ENCODE measurements at places on chromosomes 2 and 18.

DNA sequence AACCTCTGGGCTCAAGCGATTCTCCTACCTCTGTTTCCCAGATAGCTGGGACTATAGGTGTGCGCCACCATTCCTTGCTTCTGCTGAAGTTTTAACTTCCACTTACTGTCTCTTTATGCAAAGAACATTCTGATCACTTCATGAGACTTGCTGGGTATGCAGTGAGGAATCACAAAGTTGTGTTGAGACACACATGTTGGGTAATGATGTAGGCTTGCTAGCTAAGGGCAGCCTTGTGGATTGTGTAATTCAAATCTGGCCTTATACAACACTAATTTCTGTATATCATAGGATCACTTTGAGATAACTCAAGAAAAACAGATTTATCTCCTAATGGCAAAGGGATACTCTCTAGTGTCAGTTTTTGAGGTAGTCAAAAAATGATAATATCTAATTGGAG lies 24.2 kb downstream of the XRCC5 start:
- peak; percentile 61 for DNase-seq

DNA sequence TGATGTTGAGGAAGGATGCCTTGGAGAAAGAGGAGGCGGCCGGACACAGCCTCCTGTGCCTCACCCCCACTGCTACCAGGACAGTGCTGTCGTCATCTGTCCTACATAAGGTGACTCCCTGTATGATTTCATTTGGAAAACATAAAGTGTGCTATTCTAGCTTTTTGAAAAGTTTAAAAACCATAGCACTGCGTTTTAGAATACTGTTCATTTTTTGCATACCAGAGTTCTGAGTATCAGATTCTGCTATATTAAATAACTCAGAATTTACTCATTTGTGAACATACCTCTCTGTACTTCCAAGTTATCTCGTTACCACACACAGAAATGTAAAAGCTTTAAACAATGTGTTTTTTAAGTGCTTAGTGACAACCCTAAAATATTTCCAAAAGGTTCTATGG lies 302.9 kb downstream of the LRRTM1 start:
- DNase-seq = peak; percentile 10

DNA sequence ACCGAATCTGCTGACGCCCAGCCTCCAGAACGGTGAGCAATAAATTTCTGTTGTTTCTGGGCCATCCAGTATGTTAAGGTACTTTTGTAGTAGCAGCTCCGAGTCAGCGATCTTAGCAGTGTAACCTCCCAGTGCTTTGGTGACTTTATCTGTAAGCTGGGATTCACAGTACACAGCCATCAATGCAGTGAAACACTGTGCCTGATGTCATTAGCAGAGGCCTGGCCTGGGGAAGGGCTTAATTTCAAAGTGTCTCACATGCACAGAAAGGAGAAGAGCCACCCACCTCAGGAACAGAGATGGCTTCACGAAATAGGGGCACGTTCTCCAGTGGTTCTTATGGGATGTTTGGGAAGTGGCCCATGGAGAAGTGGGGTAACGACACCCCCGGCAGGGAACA lies 281.2 kb downstream of the PHLPP1 start:
- DNase-seq = no peak

GRCh38 chr2:86697551-86698104 lies 22.5 kb upstream of the RMND5A start:
- no peak for DNase-seq

DNA sequence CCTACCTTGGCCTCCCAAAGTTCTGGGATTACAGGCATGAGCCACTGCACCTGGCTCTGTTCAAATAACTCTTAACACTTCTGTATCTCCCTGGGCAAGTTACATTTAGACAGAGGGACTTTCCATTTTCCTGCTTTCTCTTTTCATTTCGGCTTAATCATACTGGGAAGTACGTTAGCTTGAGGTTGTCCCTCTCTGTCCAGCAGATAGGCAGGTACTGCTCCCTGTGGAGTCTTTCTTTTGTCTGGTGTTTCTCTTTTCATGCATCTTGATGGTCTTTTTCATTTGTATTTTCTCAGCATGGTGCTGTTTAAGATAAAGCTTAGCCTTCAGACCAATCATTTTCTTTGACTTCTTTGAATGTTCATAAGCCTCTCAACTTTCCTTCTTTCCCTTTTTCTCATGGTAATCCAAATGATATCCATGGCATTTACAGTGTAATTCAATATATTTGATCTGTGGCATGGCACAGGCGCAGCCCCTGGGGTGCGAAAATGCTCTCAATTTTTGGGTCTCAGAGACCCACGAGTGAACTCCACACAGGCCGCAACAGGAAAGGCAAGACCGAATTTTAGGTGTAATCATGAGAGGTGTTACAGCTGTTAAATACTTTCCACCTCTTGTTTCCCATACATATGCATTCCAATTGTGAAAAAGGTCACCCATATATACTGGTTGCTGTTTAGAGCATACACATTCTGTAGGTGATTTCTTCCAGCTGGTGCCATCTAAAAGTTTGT lies 99.9 kb upstream of the MYO3B start:
- no peak for DNase-seq

DNA sequence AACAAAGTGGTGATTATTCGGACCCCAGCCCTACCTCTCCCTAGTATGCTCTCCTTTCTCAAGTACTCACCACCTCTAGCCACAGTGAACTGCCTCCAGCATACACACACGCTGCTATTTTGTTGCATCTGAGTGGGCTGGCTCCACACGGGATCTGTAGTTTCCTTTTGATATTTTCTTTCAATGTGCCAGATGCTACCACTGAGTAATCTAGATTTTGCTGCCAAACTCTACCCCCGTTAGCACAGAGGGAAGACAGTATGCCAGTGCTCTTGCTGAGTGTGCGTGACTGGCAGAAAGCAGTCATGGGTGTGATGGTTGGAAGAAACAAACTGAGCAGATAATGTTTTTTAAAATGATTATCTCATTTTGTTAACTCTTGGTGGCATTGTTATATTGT lies 11.6 kb downstream of the CFLAR start:
- peak; percentile 93 for DNase-seq

GRCh38 chr2:207041786-207042554 lies 102.7 kb downstream of the CPO start:
- no peak for DNase-seq

DNA sequence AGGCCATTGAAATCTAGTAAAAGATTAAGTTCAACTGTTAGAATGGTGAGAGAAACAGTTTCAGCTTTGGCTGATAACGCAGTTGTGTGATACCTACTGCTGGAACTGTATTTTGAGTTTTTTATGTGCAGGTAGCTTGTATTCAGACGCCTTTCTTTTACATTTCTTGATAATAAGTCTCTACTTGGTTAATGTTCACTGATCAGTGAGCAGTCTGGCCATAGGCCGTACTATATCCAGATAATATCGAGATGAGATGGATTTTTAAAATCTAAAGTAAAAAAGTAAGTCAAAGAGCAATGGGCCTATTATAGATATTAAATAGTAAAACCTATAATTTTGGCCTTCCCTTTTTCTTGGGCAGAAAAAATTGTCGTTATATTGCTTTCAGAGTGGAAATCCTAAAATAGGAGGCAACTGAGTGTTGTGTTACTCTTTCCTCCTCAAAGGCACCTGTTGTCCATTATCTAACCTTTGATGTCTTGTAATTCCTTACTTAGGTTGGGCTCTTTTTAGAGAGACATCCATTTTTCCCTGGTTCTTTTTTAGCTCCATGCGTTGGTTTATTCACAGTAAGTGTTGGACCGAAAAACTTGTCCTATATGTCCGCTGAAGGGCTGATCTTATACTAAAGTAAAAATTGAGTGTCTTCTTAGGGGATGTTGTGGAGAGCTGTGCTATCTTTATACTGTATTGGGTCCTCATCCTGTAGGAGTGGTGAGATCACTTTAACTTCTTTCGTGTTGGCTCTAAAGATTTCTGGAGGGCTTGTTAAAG lies 1.7 kb downstream of the EML4 start:
- DNase-seq = no peak

DNA sequence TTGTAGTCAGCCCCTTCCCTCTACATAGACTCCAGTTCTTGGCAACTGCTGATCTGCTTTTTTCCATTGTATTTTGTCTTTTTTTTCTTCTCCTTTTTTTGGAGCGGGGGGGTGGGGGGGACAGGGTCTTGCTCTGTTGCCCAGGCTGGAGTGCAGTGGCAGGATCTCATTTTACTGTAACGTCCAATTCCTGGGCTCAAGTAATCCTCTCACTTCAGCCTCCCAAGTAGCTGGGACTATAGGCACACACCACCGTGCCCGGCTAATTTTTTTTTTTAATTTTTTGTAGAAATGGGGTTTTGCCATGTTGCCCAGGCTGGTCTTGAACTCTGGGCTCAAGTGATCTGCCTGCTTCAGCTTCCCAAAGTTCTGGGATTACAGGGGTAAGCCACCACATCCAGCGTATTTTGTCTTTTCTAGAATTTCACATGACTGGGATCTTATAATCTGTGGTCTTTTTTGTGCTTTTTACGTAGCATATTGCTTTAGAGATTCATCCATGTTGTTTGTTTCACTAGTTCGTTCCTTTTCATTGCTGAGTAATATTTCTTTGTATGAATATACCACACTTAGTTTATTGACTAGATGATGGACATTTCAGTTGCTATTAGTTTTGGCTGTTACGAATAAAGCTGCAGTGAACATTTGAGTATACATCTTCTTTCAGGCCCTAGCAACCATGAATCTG lies 17.9 kb downstream of the EML4 start:
- DNase-seq = no peak

DNA sequence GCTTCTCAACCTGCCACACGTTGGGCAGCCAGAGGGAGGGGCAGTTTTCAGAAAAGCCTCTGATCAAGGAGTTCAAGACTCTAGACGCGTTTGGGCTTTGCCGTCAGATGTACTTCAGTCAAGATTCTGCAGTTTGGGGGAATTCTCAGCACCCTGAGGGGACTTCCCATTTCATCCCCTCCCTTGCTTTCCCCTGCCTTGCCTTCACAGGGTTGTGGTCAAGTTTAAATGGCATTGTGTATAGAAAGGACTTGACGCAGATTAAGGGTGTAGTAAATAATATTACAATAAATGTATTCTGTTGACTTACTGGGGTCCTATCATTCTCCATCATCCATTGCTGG lies 198.3 kb upstream of the NABP1 start:
- DNase-seq = no peak

- DNase-seq = no peak
These were observed 76.7 kb downstream of the FAM210A start for GRCh38 chr18:13649397-13650390.

DNA sequence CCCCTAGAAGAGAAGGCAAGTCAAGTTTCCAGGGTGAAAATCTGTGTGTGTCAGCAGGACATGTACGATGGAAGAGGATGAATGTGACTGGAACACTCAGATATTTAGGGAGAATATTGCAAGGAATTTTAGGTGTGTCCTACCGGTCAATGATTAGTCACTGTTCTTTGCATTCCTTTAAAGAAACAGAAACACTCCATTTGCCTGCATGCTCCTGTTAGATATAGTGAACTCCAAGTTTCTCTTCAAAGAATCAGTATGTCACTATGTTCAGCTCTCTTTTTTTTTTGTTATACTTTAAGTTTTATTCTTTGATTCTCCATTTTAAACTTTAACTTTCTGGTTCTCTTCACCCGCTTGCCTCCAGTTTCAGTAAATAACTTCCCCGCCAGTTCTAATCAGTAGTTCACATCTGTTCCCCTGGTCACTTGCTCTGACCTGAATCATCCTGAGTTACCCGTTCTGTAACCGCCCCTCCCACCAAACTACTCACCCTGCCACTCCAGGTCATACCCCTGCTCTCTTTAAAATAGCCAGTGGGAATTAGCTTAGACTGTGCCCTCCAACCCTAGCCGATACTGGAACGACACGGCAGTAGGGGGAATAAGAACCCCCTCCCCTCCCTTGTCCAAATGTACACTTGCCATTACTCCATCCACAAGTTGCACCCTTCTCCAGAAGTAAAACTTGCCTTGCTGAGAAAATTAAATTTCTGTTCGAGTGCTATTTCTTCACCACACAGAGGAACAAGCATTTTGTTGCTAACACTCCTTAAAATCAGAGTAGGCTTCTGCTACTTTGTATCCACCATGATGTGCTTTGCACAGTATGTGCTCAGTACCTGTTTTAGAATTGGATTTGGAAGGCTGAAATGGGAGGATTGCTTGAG lies 268.4 kb downstream of the METTL4 start:
- DNase-seq = no peak

DNA sequence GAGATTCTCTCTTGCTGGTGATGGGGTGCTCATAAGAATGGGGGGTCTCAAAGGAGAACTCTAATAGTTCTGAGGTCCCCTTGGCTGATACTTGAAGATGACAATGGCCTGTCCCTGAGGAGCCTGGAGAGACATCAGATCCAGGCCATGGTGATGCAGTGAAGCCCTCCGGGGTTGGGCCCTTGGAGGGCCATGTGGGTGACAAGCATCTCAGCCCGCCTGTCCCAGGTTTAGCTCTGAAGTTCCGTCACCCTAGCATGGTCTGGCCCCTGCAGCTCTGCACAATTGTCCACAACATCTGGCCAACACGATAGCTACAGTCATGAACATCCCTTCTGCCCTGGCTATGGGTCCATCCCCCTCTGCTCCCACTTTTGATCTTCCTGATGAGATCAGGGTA lies 202.8 kb upstream of the HS6ST1 start:
- no peak for DNase-seq

GRCh38 chr18:12005538-12006487 lies 24.5 kb downstream of the IMPA2 start:
- DNase-seq = no peak

- no peak for DNase-seq
These were observed 6.9 kb upstream of the ZFAND2B start for GRCh38 chr2:219199470-219200211.

DNA sequence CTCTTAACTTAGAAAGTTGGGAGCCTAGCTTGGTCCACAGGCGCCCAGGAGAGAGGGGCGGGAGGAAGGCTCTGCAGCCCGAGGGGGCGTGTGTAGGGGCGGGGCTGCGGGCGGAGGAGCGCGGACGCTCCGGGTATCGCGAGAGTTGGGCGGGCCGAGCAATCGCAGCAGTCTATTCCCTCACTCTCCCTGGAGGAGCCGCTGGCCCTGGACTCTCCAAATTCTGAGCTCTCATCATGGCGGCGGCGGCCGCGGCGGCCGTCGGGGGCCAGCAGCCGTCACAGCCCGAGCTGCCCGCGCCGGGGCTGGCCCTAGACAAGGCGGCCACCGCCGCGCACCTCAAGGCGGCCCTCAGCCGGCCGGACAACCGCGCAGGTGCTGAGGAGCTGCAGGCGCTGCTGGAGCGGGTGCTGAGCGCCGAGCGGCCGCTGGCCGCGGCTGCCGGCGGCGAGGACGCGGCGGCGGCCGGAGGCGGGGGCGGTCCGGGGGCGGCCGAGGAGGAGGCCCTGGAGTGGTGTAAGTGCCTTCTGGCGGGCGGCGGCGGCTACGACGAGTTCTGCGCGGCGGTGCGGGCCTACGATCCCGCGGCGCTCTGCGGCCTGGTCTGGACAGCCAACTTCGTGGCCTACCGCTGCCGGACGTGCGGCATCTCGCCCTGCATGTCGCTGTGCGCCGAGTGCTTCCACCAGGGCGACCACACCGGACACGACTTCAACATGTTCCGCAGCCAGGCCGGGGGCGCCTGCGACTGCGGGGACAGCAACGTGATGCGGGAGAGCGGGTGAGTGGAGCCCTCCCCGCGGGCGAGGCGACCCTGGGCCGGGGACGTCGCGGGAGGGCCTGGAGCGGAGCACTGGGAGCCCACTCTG lies at the start of gene UBR3:
Gene UBR3, plus strand, starts transcription at position 183 of the 869 bp plus-strand sequence. Its CDS starts 54 bp downstream, at position 237.
- peak; percentile 94 for DNase-seq

Data from fibroblast of gingiva (primary cell).